ENCODE measurements at places on chromosomes 3 and 15.

- no peak for DNase-seq
Observed at GRCh38 chr3:15527031-15527459, 5.5 kb upstream of the COLQ start.

- no peak for DNase-seq
Observed at GRCh38 chr15:38696790-38697495, 132.3 kb upstream of the RASGRP1 start.

- DNase-seq, result no peak
Observed at GRCh38 chr3:122502139-122502538, 12.6 kb downstream of the KPNA1 start.

GRCh38 chr3:28850186-28850585, 430.7 kb upstream of the RBMS3 start:
- no peak for DNase-seq

DNA sequence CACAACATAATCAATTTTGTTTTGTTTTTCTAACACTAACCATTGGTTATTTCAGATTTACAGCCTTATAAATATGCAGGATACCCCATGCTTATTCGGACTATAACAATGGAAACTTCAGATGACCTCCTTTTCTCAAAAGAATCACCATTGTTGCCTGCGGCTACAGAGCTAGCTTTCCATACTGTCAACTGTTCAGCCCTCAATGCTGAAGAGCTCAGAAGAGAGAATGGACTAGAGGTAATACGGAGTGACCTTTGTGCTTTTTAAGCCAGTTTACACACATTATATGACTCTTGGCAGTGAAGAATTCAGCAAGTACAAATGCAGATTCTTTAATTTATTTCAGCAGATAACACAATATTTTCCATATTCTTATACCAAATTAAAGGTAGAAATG, 81.8 kb downstream of the DNAJC13 start:
- DNase-seq, result no peak

DNA sequence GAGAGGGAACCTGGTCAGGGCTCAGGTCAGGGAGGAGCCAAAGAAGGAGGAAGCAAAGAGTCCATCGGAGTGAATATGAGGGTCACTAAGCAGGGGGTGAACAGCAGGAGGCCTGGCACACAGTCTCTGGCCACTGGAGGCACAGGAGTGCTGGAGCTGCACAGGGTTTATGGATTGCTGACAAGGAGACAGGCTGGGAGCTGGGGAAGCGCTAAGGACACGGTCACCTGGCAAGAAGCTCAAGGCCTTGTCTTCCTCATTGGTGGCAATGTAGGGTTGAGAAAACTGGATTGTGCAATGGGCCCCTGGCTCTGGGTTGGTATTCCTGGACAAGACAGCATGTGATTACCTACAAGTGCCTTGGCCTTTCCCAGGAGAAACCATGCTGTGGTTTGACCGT, 5.8 kb upstream of the CAMP start:
- no peak for DNase-seq

GRCh38 chr3:125194849-125195601, 17.5 kb downstream of the SLC12A8 start:
- no peak for DNase-seq

- DNase-seq, result no peak
Observed at GRCh38 chr15:75790631-75791336, 52.5 kb upstream of the UBE2Q2 start.

GRCh38 chr3:34264337-34265041, 466.1 kb downstream of the PDCD6IP start:
- no peak for DNase-seq

DNA sequence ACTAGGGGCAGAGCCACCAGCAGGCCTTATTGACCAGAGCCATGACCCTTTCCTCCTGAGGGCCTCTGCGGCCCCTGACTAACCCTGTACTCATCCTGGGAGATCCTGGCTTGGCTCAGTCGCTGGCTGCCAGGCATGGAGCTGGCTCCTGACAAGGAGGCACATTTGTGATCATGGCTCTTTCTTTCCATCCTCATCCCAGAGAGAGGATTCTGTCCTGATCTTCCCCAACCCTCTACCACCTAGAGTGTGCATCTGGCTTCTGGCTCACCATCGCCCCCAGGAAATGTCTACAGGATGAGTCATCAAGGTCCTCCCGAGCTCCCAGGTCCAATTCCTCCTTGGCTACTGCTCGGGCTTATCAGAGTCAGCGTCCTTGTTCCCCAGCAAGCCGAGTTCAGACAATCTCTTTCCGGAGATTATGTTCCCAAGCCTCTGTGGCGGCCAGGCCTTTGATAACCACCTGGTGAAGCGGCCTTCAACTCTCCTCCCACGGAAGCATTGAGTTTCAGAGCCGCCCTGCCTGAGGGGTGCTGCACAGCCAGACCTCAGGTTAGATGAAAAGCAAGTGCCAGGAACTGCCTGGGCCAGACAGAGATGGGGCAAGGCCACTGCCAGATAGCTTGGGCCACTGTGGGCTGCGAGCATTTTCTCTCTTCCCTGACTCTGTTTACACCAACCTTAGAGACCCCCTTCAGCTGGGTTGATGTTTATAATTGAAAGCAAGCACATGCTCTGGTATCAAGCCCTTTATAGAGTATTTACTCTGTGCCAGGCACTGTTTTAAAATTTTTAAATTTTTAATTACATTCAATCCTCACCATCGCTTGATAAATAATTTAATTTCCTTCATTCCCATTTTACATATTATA, 44.3 kb upstream of the MRPS22 start:
- DNase-seq, result no peak

DNA sequence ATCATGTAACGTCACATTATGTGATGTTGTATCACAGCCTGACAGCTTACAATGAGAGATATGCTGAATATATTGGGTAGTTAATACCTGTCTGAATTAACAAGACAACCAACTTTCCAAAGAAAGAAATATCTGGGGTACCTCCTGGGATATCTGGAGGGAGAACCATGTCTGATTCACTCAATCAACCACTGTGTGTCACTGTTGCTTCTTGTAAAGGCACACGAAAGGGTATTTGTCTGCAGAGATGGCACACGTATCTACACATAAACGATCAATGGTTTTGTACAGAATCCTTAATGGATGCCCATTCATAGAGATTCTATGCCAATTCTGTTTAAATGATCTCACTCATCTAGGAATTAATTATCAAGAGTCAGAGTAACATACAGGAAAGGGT, 252.1 kb upstream of the TMCO5A start:
- no peak for DNase-seq

DNA sequence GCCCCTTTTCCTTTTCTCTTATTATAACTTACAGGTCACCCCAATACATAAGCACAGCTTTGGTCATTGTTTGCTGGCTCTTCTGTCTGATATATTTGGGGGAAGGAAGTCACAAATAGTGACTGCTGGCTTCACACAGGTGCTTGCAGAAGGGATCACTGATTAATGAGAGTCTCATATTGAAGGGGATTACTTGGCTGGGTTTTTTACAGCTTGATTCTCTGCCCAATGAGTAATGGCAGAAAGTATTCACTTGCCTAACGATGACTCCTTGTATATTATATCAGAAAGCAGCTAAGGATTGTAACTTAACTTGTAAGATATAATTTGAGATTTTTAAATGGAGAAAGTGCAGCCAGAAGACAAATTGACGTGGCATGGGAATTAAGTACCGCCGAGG, 119.3 kb upstream of the PFN2 start:
- DNase-seq, result no peak

Measured in stimulated activated CD4-positive, alpha-beta T cell treated with anti-CD3 and anti-CD28 coated beads, Interleukin-2, amount 100 ng/mL, for 24 hours (primary cell).